Nucleus accumbens (tissue), 56 donors: ENCODE measurements at places on chromosomes 3 and 15.

DNA sequence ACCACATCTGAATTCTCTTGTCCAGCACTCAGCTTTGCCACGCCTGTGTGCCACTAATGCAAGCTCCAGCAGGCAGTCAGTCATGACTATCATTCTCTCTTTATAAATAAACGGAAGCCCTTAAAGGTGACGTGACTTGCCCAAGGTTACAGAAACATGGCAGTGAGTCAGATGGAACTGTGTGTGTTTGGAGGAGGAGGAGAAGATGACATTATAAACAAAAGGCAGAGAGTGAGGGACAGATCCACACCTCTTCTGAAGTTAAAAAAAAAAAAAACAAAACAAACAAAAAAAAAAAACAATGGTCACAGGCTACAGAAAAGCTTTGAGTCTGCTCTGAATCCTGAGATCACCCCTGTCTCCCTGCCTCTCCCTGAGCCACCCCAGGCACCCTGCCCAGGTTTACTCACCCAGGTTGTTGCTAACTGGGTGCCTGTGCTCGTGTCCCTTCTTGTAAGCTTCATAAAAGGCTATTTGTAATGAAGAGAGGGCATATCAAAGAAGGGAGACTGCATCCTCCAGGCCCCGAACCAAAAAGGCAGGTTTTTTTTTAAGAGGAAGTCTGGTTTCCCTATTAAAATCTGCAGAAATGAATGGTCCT is 119.7 kb upstream of the PHLDB2 start:
- no peak for DNase-seq

GRCh38 chr3:103672346-103672745 is 1237.5 kb downstream of the ZPLD1 start:
- DNase-seq = no peak

DNA sequence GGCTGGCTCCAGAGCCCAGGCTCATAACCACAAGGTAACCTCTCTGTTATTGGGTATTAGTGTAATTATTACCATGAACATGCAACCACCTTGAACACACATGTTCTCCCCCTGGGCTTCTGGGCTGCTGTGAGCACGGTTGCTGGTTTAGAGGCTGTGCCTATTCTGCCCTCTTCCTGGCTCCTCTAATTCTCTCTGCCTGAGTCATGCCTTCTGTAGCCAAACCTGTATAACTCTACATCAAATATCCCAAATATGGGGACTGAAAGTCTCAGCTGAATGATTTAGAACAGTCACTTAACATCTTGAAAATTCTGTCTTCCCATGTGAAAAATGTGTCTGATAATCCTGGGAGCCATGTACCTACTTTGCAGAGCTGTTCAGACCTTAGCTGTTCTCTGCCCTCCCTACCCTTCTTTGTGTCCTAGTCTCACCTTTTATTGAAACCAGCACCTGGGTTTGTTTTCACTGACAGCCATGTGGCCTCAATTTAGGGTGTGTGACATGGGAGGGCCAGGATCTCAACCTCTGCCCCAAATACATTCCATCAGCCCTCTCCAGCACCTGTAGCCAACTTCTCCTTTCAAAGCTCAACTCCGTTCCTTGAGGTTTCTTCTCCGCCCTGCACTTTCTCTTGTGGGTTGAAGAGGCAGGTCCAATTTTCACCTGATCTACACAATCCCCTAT is 60.7 kb downstream of the PDZRN3 start:
- no peak for DNase-seq

GRCh38 chr15:101020945-101021344 is 101.8 kb downstream of the LRRK1 start:
- DNase-seq = no peak

GRCh38 chr3:172550347-172550943 is 27.2 kb upstream of the TNFSF10 start:
- no peak for DNase-seq

GRCh38 chr3:168598250-168598649 is 502.5 kb upstream of the GOLIM4 start:
- no peak for DNase-seq

GRCh38 chr3:127065561-127066290 is 82.8 kb downstream of the PLXNA1 start:
- DNase-seq = no peak

DNA sequence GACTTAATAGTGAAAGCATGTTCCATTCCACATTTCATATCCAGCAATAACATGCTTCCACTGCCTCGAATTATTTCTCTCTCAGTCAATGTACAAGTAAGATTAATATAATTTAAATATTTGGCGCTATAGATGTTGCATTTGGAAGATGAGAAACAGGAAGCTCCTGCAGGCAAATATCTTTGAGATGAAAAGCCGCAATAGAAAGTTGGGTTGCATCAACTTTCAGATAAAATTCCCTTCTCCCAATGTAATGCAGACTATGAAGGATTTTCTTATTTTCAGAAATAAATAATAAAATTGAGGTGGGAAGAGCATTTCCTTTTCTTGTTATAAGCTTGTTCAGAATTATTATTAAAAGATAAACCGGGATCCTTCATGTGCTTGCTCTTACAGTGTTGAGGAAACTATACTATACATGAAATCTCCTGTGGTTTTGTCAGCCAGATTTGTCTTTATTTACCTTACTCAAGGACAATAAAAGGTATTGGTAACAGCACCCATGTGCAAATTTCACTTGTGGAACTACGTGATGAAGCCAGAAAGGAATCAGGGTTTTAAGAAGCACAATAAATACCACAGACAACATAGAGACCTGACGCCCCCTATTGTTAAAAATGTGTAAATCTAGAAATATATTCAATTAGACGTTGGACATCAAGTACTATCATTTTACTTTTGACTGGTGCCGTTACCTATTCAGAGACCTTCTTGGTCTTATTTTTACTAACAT is 307.0 kb downstream of the ARPP21 start:
- no peak for DNase-seq

- DNase-seq = no peak
Observed at GRCh38 chr3:52247409-52248164, 2.0 kb downstream of the PPM1M start.

DNA sequence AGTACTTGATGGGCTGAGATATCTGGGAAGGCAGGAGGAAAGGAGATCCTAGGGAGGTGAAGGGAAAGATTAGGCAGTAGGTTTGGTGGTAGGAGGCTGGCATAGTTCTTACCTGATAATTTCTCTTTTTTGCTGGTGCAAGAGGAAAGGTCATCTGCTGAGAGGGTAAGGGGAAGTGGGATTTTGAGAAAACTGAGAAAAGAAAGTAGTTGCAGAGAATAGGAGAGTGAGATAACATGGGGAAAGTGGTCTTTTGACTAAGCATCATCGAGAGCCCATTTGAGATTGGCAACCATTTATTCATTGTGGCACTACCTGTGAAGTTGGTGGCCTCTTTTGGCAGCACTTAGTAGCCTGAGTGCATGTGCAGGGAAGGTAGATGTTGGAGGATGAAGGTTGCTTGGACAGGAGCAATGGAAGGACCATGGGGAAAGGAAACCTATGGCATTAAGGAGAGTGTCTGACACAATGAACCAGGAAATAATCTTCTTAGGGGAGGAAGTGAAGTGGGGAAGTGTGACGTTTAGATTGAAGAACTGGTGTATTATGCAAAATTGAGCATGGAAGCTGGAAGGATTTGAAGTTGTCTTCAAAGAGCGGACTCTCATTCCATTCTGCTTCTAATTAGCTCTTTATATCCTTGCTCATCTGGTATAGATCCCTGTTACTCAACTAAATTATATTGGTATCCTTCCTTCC is 21.9 kb upstream of the USP13 start:
- no peak for DNase-seq

DNA sequence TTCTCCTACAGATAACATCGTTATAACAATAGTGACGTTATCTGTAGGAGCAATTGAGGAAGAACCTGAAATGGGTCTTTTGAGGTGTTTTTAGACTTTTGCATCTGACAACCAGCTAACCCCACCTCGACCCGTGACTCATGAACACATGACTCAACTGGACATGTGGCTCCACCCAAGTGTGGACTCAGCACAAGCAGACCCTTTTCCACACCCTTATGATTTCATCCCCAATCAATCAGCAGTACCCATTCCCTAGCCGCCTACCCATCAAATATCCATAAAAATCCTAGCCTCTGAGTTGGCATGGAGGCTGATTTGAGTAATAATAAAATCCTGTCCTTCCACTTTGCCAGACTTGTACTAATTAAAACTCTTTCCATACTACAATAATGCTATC is 255.4 kb downstream of the ARPP21 start:
- DNase-seq = no peak

- no peak for DNase-seq
Observed at GRCh38 chr3:143120716-143121240, 1.2 kb downstream of the CHST2 start.

GRCh38 chr15:39770748-39771689 is 11.6 kb downstream of the FSIP1 start:
- no peak for DNase-seq

DNA sequence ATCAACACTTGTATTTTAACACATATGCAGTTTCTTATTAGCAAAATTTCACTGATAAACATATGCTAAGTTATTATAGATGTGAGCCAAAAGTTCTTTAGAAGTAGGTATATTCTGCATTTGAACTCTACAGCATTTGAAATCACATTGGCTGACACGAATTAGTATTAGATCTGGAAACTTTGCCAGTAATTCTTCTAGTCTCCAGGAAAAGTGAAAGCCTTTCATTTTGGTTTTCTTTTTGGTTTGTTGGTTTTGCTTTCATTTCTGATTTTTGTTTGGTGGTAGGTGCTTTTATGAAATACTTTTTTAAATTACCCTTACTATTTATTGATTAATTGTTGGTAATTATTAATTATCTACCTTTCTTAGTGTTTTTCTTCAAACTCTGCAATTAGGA is 72.9 kb downstream of the RBMS3 start:
- DNase-seq = no peak

GRCh38 chr15:68650901-68651709 is 72.3 kb downstream of the CORO2B start:
- DNase-seq = no peak

DNA sequence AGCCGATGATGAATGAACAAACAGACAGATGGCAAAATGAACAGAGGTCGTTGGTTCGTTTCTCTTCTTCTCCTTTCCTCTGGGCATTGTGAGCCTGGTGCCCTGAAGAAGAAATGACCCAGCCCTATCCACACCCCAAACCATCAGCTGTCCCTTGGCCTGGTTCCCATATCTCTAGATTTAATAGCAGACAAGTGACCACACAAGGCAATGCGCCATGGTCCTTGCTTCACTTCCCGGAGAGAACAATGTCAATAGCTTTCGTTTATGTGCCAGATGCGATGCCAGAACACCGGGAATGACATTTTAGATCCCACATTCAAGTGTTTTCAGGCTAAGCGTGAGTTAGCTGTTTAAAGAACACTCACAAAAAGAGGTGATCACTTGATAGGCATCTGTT is 17.7 kb downstream of the POC1A start:
- DNase-seq = no peak

- DNase-seq = no peak
Observed at GRCh38 chr3:95899494-95899893, 914.9 kb upstream of the EPHA6 start.

GRCh38 chr3:190360228-190360627 is 27.7 kb upstream of the CLDN16 start:
- no peak for DNase-seq

DNA sequence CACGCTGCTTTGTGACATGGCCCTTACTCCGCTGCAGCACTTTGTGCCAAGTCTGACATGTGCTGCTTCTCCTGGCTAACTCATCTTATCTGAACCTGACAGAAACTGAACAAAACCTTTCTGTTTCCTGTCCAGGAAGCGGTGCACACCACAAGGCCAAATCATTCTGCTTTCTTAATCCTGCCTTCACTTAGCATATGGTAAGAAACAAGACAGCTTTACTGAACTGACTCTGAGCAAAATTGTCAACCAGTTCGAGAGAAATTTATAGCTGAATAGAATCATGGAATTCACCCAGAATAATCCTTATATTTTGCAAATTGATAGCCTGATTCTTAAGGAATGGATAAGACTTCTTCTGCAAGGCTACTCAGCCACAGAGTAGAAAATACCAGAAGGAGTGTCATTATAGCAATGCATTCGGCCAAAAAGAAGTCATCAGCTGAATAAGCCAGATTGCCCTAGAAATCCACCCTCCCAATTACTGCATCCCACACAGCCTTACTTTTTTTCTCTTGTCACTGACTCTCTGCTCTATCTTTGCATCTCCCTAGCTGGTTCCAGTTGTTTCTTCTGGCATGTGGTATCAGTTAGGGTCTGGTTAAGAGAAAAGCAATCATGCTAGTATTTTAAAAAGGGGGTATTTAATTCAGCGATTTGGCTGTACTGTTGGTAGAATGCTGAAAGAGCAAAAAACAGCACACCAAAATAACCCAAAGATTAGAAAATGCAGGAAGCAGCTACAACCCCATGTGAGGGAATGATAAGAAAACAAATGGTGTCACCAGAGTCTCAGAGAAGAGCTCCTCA is 41.6 kb upstream of the STRIT1 start:
- no peak for DNase-seq
